HS-27A (cell line): ENCODE measurements at places on chromosomes 12 and 14.

- DNase-seq: no peak
These were observed 66.8 kb downstream of the COX16 start for GRCh38 chr14:70292716-70293115.

DNA sequence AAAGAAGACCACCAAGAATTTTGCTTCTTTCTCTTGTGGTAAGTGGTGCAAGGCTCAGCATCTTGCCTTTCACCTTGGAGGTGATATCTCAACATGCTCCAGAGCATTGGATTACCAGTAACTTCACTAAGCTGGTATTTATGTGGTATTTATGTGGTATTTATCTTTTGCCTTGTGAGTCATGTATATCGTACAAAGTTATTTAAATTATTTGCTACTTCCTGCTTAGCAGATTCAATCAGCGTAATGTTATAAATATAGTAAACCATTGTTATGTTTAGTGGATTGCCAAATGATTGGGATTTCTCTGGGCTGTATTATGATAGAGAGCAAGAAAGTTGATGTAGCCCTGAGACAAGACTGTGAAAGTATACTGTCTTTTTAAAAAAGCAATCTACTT lies 366.4 kb downstream of the IPO8 start:
- peak; percentile 60 for DNase-seq

- no peak for DNase-seq
These were observed 184.6 kb upstream of the NAV3 start for GRCh38 chr12:77645966-77646598.

DNA sequence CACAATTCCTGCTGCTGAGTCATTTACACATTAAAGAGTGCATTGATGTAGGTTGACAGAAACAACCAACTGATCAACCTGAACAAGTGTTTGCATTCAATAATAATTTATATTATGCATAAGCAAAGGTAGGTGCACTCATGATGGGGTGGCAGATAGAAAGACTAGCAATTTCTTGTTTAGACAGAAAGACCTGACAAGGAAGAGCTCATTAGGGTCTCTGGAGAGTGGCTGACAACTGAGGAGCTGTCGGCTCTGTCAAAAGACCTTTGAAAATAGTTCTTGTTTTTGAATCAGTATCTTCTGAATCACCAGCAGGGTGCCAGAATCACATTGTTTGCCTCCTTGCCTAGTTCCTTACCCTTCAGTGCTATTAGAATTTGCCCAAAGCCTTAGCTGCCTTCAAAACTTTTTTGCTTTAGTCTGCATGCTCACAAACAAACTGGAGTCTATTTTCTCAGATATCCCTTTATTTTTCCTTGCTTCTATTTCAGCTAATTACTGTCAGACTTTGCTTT lies 234.7 kb downstream of the BTG1 start:
- DNase-seq: no peak

DNA sequence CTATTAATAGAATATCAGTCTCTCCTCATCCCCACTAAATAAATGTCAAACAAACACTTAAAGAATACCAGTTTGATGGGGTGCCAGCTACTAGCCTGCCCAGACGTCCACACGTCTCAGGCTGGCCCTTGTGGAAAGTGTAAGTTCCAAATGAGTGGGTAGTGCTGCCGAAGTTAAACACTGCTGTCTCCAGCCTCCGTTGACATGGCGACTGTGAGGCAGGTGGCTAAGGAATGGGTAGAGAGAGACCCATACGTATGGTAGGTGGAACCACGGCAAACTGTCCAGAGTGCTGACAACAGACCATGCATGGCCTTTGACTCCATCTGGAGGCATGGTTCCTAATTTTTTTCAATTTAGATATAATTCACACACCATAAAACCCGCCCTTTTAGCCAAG lies 37.9 kb downstream of the PITPNM2 start:
- DNase-seq: no peak

GRCh38 chr12:98653866-98654493 lies 8.9 kb downstream of the APAF1 start:
- no peak for DNase-seq

GRCh38 chr12:11684393-11684792 lies 34.9 kb downstream of the ETV6 start:
- no peak for DNase-seq

- DNase-seq: no peak
These were observed 9.0 kb downstream of the PLEKHA5 start for GRCh38 chr12:19138551-19138950.

- no peak for DNase-seq
These were observed 236.2 kb downstream of the EGLN3 start for GRCh38 chr14:33714527-33715226.

DNA sequence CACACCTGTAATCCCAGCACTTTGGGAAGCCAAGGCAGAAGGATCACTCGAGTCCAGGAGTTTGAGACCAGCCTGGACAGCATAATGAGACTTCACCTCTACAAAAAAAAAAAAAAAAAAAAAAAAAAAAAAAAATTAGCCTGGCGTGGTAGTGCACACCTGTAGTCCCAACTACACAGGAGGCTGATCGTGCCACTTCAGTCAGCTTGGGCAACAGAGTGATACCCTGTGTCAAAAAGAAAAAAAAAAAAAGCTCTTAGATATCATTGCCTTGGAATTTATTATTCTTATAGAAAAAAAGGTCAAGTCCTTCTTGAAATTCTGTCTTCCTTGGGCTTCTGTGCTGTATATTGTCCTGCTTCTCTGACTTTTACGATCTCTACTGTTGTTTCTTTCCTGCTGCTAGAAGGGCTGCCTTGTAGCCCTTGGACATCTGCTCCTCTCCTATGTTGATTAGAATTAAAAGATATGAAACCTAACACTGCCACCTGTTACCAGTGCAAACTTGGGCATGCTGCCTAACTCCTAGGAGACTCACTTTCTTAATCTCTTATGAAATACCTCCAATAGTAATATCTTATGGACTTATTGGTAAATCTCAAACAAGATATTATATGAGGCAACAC lies 5.7 kb downstream of the TMEM19 start:
- no peak for DNase-seq

DNA sequence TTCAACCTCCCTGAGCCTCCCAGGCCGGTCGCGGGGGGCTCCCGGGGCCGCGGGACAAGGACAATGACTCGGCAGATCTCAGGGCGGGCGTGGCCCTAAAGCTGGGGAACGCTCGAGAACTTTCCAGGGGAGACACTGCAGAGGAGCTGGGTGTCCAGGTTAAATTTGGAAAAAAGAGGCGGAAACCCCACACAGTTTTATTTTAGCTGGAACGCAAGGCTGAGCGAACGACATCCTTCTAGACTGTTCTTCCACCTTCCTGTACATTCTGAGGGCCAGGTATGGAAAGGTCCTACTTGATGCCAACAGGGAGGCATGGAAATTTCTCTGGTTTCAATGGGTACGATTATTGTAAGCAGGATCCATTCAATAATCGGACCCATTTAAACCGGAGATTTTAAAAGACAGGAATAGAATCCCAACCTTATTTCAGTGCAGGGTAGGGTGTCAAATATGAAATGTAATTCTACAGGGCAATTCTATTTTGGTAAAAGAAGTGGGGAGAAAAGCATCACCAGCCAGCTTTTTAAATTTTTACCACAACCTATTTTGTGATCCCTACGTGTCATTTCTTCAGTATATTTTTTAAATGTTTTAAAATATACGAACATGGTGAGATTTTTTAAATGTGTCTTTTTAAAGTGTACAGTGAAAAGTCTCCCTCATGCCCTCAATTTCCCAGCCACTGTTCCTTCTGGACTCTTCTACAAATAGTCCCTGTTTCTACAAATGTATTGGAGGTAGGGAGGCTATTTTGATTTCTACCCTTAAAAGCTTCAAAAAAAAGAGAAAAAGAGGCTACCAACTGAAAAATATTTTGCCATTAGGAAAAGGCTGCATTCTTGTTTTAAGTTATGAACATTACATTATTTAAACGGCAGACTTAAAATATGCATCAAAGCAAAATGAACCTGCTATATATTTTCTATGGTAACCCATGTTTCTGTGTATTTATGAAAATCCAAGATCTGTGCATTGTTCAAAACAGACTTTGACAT lies 1.1 kb upstream of the UBC start:
- DNase-seq: peak; percentile 55

- no peak for DNase-seq
These were observed 178.4 kb downstream of the BMP4 start for GRCh38 chr14:53778263-53778662.

- DNase-seq: no peak
These were observed 21.0 kb upstream of the JDP2 start for GRCh38 chr14:75406856-75407255.

DNA sequence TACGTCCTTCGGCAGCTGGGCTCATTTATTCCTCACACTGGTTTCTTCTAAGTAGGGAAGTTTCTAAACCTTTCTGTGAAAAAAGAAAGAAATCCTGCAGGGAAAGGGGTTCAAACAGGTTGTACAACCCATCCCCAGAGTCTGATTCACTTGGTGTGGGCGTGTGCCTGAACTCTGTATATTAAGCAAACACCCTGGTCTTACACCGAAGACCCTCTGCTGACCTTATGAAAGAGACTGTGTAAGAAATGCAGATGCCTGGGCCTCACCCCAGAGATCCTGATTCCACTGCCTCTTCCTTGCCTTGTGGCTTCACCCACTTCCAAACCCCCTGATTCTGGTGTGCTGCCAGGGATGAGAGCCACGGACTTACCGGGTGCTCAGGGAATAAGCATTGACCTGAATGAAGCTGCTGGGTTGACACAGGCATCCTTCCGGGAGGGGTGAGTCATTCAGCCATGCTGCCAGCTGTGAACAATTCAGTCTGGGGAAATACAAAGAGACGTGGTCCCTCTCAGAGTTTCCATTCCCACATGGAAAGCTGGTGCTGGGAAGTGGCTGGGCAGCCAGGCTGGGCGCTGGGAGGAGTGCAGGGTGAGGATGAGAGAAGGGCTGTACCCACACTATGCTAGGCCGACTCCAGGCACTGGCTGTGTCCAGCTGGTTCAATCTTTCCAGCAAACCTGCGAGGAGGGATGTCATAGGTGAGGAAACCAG lies 26.5 kb upstream of the ACTN1 start:
- peak; percentile 56 for DNase-seq

DNA sequence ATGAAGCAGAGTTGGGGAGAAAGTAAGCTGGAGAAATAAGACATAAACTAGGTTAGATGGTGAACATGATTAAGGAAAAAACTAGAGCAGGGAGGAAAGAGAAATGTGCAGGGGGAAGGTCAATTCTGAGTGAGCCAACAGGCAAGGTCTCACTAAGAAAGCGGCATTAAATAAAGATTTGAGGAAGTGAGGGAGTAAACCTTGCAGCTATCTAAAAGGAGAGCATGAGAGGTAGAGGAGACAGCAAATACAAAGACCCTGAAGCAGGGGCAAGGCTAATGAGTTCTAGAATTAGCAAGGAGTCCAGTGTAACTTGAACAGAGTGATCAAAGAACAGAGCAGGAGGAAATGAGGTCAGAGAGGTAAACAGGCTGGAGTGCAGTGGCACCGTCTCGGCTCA lies 4.4 kb upstream of the SOCS2 start:
- DNase-seq: no peak

- no peak for DNase-seq
These were observed 70.1 kb downstream of the PHETA1 start for GRCh38 chr12:111298582-111299436.

DNA sequence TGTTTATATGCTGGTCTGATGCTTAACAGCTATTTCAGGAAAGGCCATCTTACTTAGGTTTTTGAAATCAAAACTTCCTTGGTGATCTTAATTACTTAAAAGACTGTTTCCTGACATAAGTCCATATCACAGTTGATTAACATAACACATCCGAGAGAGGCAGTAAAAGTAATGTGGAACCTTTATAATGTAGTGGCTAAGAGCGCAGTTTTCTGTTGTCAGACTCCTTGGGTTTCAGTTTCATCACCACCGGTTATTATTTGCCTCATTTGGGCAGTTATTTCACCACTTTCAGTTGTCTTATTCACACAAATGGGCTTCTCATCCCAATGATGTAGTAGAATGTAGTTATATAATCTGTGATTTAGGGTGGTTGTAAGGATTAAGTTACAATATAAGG lies 30.9 kb downstream of the TBC1D15 start:
- DNase-seq: no peak

DNA sequence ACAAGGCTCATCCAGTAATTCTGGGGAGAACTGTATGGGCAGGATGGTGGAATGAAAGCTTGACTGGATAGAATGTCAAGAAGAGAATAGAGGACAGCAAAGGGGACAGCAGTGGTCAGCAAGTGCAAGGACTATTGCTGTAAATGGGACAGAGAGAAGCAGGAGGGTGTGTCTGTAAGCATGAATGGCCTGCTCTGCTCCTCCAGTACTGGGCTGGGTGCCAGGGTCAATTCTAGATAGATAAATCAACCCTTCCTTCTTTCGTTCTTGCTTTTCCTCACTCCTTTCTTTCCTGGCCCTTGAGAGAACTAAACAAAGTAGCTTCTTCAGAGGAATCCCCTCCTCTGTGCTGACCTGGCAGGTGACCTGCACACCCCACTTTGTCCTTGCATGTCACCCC lies 1019.2 kb downstream of the BCL11B start:
- no peak for DNase-seq

DNA sequence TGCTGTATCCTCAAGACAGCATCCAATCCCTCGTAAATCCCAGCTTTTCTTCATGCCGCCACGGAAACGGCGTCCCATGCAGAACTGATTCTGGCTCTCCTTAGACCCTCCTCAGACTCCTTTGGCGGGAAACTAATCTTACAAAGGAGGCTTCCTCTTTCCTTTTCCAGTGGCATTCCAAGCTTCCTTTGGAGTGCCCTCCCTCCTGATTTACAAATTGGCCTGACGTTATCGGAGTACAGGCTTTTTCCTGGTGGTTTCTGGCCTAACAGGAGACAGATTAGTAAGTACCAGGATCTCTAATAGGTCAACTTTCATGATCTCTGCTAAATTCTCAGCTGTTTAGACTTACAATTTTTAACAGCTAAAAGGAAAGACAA lies 1.3 kb upstream of the ZDHHC17 start:
- DNase-seq: no peak

- no peak for DNase-seq
These were observed 1.0 kb upstream of the GPD1 start for GRCh38 chr12:50102646-50103309.

GRCh38 chr12:4719821-4720636 lies at the start of gene GALNT8:
Gene GALNT8, plus strand, starts transcription at chr12:4720400. Its CDS starts 278 bp downstream, at chr12:4720678.
- no peak for DNase-seq

DNA sequence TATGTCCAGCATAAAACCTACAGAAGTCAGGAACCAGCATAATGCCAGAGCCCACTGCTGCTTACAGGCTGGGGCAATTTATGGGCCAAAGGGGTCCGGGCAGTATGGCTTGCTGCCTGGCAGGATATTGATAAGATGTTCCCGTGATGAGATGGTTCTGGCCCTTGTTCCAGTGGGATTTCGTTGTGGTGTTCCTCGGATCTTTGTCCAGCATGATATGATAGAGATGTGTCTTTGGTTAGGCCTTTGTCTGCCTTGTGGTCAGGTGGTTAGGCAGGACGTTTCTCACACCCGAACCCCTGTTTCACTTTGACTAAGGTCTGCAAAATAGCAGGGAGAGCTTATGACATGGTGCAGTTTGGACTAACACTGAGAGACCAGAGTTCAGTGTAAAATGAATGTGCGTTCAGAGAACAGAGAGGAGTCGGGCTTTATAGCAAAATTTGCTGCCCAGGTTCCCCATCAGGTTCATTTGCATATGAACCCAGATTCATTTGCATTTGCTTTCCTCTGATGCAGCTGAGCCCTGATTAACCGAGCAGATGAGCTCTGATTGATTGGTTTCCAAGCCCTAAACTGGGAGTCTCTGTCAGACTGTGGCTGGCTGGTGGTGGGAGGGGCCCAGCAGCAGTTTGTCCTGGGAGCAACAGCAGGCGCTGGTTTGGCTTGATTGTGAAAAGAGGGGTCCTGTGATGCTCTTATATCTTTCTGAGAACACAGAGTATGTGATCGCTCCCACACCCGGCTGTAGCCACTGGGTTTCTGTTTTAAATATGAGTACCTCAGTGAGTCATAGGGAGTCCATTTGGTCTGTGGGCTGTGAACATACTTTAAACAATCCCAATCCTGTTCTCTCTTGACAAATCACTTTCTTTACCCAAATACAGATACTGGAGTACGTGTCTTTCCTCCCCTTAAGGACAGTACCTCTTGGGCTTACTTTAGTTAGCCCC lies 156.3 kb upstream of the PZP start:
- DNase-seq: peak; percentile 15
